COLO829 (cell line): ENCODE measurements at places on chromosomes 5 and 9.

DNA sequence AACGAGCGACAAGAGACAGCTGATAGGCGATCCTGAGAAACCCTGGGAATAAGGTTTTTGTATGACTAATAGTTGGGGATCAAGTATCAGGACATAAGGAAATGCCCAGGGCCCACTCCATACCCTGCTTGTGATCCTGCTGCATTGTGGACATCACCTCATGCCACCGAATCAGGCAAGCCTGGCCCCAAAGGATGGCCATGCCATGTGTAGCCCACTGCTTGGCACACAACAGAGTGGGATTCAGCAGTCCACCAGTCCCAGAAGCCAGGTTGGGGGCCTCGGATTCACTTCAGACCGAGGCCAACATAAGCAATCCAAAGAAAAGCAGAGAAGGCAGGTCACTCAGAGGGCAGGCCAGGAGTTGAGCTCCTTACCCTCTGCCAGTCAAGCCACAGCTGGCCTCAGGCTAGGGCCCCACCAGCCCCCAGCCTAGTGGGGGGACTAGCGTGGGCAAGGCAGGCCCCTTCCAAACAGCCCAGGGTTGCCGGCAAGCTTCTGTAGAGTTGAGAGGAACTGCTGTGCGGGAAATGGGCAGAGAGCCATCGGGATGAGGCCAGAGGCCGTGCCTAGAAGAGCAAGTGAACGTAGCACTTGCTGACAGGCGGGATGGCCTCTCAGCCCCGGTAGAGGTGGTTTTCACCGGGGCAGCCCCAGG, 5.0 kb downstream of the NOP16 start:
- DNase-seq = no peak

DNA sequence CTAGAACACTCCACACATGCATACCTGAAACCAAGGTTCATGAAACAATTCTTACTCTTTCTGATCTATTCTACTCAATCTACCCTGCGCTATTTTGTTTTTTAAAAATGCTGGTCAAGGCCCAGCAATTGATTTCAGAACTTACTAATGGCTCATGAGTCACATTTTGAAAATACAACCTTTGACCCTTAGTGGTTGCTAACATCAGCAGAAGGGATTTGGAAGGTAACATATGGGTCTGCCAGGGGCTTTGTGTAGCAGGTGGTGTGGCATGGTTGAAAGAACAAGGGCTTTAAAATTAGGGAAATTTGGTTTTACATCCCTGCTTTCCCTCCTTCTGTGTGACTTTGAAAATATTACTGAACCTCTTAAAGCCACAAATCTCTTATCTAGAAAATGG, 101.4 kb downstream of the ATG10 start:
- no peak for DNase-seq

- no peak for DNase-seq
Observed at GRCh38 chr5:143980506-143980905, 168.5 kb downstream of the HMHB1 start.

DNA sequence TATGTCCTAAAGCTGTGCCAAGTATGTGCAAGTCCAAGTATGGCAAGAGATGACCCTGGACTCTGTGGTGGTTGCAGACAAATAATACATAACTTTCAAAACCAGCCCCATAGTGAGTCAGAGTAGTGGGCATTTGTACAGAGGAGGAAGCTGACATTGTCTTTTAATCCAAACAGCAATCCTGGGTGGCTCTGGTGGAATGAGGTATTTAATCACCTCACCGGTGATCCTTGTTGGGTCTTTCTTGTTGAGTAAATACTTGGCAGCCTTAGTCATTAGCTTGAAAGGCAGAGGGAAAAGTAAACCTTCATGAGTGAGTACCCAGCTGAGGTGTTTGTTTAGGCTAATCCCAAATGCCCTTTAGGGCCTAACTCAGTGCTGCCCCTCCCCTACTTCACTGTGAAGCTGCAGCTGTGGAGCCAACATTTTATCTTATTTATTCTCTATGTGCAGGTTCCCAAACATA, 148.7 kb upstream of the SLC12A2 start:
- DNase-seq = no peak

DNA sequence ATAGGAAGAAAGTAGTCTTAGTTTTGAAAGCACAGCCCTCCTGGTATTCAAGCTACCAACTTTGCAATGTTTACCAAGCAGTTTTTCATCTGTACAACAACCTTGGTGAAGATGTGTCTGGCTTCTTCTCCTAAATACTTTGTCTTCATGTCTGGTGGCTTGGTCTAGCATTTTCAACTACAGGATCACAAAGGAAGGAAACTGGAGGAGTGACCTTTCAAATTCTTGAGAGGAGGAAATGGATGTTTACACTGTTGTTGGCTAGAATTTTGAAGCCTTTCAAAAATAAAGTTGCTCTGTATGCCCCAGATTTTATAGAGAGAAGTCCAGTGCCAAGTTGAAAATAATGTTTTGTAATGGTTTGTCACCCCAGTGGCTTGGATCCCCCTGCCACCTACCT, 16.3 kb downstream of the PAM start:
- DNase-seq = no peak
